ENCODE measurements at places on chromosomes 4 and X.
A peak's percentile ranks its signal among the peaks of the same experiment; 100 is the strongest.

- DNase-seq, result no peak
Observed at GRCh38 chr4:23401572-23401971, 488.3 kb downstream of the PPARGC1A start.

GRCh38 chrX:1417921-1418771, 26.2 kb upstream of the SLC25A6 start:
- no peak for DNase-seq

DNA sequence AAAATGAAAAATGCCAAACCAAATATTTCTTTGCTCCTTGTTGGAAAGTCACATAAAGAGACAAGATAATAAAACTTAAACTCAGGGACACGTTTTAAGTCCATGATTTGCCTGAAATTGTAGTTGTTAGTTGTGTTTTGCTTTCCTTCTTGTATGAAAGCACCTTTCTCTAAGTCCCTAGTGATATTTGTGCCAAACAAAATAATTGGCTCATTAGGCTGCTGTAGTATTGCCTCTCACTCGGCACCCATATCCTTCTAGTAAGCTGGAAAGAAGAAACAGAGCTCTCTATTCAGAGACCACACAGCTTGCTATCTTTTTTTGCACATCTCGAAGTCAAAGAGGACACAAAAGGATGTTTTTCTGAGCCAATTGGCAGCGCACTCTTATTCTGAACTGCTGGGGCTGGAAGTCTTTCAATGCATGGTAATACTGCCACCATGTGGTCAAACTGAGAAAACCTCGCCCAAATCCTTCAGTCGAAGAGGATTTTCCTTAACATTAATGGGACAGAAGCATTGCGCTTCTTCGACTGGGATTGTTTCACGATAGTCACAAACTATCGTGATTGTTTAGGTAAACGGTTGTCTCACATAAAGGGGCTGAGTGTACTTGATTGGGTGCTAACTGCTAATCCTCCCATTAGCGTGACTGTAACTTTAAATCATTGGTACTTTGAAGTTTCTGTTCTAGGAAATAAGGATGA, 571.9 kb upstream of the LCORL start:
- DNase-seq, result peak; percentile 63

GRCh38 chrX:42952621-42953020, 174.7 kb upstream of the PPP1R2C start:
- DNase-seq, result no peak

DNA sequence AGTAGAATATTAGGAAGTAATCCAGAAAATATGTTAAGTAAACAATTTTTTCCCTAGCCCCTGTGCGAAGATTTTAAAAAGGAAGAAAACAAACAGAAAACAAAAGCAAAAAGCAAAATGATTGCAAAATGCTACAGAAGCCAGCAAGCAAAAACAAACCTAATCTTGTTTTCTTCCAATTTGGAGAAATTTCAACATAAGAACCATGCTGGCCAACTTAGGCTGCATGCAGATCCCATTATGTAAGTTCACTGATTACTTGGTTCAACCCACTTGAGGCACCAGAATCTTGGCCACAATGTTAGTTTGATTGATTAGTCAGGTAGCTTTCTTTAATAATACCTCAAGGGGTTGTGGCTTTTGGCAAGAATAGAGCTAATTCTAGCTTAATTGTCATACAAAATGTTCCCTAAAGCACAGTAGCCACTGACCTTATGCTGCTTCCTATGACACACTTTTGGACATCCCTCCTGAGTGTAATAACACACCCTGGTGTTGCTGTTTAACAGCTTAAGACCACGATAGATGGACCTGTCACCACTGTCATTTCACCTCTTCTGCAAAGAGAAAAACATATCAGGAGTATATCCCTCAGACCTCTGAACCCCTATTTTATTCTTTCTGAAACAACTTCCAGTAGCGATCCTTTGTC, 2342.1 kb downstream of the PCDH7 start:
- DNase-seq, result no peak

DNA sequence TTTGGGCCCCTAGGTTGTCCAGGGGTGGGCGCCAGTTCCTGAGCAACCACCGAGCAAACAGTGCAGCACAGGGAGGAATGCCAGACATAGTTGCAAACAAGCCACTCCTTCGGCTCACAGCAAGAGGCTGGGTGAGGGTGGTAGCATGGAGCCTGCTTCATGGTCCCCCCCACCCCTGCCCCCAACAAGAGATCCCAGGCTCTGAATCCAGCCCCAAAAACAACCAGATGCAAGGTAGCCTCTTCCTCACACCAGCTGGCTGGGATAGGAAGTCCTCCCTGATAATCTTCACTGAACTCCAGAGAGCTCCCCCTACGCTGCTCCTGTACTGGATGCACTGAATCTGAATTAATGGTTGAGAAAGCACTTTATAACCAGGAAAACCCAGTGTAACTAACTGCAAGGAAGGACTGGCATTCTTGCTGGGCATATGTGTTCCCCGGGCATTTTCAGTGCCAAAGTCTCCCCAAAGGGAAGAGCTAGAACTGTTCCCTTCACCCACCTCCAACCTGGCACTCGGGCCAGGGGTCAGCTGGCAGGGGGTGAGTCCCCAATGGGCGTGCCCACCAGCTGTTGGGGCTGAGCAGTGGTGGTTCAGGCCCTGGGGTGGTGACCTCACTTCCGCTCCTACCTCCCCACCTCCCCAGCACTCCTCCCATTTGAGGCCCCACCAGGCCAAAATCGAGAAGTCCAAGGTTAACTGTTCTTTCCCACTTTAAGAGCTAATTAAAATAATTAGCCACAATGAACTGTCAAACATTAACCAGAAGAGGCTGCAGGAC, 1.5 kb downstream of the ELF4 start:
- peak; percentile 40 for DNase-seq

DNA sequence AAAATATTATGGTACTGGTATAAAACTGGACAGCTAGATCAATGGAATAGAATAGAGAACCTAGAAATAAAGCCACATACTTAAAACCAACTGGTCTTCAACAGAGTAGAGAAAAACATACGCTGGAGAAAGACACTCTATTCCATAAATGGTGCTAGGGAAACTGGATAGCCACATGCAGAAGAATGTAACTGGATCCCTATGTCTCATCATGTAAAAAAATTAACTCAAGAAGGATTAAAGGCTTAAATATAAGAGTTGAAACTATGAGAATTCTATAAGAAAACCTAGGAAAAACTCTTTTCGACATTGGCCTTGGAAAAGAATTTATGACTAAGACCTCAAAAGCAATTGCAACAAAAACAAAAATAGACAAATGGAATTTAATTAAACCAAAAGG, 114.6 kb downstream of the PCDH18 start:
- peak; percentile 57 for DNase-seq

DNA sequence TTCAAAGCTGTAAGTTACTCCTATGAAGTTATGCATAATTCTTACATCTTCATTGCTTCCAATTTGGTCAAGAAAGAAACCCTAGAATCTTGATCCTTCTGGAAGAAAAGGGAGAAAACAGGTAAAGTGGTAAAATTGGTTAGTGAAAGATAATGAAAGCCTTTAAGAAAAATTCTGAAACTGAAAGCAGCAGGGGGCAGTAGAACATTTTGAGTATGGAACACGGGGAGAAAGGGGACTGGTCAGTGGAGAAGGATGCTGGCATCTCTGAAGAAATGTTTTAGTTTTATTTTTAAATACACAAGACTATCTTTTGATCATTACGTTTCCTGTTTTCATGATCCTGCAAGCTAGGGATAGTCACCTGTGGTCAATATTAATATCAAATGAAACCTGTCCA, 54.3 kb downstream of the SLIT2 start:
- no peak for DNase-seq

DNA sequence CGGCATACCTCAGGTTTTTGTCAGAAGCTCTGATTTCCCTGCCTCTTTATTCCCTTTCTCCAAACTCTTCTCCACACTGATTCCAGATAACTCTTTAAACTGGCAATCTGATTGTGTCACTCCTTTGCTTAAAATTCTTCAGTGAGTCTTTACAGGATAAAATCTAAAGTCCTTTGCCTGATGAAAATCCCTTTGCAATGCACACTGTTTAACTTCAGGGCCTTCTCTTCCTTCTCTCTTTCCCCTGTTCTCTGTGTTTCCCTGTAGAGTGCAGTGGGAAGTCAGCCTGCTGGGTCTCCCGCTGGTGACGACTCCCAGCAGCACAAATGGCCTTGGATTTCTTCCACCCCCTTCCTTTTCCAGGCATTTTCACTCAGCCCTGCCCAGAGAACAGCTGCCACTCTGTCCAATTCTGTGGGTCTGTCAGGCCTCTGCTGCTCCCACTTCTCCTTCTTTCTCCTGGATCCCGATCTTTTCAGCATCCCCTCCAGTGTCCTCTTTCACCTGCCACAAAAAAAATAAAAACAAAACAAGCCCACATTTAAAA, 189.9 kb upstream of the NWD2 start:
- no peak for DNase-seq

DNA sequence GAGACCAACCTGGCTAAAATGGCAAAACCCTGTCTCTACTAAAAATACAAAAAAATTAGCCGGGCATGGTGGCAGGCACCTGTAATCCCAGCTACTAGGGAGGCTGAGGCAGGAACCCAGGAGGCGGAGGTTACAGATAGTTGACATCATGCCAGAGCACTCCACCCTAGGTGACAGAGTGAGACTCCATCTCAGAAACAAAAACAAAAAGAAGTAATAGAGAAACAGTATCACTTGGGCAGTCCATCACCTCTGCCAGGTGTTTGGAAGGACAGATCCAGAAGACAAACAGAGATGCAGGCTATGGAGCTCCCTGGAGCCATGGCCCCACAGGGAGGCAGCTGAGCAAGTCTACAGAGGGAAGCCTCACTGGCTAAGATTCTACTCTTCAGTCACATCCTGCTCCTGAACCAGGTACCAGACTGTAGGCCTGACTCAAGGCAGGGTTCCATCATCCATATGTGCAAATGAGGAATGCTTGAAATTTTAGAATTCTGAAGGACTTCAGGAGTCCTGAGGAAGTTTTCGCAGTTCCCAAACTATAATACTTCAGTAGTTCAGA, 81.4 kb upstream of the CPEB2 start:
- no peak for DNase-seq

DNA sequence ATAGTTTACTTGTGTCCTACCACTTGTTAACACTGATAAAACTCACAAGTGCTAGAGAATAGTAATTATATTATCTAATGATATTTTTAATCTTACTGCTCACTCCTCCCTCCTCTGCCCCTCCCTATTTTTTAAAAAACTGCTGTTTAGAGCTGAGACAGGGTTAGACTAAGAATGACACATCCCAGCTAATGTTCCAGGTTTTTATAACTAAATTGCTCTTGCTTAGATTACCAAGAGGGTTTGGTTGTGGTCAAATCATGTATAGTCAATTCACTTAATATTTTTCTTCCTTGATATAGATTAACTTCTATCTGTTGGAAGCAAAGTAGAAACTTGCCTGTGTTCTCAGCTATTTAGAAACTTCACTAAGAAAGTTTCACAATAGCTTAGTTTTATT, 60.2 kb downstream of the ATOH1 start:
- no peak for DNase-seq

- DNase-seq, result no peak
Observed at GRCh38 chr4:123216946-123217345, 179.6 kb upstream of the SPRY1 start.

GRCh38 chr4:158857951-158858350, 89.1 kb downstream of the FNIP2 start:
- DNase-seq, result no peak

DNA sequence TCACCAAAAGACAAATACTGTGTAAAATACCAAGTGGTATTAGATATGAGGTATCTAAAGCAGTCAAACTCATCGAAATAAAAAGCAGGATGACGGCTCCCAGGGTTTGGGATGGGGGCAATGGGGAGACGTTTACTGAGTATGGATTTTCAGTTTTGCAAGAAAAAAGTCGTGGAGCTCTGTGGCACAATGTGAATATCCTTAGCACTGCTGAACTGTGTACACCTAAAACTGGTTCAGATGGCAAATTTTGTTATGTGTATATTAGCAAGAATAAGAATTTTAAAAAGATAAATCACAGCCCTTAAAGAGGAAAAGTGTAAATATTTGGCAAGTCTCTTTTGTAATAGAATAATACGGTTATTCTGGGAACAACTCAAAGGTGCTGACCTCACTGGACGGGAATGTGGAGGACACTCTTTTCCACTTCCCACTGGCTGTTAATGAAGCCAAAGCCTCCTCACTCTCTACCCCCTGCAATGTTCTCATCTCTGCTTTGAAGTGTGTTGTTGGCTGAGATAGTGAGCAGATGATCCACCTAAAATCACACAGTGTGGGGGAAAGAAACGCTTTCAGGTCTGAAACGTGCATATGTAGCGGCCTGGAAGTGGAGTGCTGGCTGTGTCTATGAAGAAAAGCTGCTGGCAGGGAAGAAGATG, 49.2 kb downstream of the SEL1L3 start:
- DNase-seq, result peak; percentile 92

DNA sequence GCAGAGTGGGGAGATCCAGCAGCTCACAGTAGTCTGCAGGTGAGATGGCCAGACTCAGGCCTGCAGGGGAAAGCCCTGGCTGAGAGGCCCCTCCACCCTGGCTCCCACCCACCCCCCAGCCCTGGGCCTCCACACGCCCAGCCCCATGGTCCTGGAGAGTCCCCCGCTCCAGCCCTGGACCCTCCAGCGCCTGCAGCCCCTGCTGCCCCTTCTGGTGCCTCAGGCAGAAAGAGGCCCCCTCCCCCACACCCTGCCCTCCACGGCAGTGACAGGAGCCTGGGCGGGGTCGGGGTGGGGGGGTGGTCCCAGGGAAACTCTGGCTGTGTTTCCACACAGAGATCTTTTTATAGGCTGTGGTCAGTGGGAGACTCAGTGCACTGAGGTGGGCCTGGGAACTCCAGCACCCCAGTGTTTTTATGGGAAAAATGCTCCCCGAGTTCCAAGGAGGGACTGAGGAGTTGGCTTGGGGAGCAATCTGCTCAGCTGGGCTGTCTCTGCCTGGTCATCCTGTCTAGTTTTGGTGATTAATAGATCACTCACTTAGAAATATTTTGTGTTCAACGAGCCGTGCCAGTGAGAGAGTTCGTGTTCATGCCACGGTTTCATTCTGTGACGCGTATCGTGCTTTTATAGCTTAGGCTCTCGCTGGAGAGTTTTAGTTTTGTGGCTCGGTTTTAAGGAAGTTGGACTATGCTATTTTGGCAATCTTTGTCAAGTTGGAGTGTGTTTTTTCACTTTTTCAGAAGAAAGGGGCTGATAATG, 53.1 kb upstream of the HGFAC start:
- DNase-seq, result peak; percentile 81

Measured in fibroblast of skin of right biceps (primary cell).